ENCODE measurements at places on chromosomes 1 and 21.
A peak's percentile ranks its signal among the peaks of the same experiment; 100 is the strongest.

GRCh38 chr21:29293495-29293894, 5.2 kb upstream of the BACH1 start:
- DNase-seq = no peak

GRCh38 chr1:100423832-100424337, 71.6 kb downstream of the CDC14A start:
- DNase-seq = no peak

DNA sequence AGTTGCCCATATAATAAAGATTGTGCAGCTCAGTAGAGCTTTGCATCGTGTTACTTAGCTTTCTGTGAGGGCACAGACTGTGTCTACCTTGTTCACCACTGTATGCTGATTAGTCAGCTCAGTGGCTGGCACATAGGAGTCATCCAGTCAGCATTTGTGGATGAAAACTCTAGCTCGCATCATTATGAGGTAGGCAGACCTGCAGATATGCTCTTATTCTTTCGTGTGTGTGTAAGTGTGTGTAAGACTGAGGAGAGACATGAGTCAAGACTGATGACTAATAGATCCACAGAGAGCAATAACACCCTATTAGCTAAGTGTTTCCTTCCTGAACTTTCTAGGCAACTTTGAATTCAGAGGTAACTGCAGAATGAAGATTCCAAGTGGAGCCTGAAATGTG, 17.1 kb downstream of the TTF2 start:
- DNase-seq = no peak

DNA sequence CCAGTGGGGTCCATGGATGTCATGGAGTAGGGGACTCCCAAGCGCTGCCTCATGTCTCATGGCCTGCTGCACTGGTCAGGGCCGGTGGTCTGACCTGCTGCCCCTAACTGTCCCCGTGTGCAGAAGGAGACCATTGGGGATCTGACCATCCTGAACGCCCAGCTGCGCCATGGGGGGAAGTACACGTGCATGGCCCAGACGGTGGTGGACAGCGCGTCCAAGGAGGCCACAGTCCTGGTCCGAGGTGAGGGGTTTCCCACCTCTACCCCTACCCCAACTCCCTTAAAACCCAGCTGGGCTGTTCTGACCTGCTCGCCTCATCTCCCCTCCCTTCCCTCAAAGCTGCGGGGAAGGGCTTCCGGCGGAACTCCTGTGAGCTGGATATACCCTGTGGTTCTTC, 18.6 kb downstream of the TMEM81 start:
- no peak for DNase-seq

GRCh38 chr1:90710579-90711536, 6.2 kb downstream of the BARHL2 start:
- DNase-seq = no peak

DNA sequence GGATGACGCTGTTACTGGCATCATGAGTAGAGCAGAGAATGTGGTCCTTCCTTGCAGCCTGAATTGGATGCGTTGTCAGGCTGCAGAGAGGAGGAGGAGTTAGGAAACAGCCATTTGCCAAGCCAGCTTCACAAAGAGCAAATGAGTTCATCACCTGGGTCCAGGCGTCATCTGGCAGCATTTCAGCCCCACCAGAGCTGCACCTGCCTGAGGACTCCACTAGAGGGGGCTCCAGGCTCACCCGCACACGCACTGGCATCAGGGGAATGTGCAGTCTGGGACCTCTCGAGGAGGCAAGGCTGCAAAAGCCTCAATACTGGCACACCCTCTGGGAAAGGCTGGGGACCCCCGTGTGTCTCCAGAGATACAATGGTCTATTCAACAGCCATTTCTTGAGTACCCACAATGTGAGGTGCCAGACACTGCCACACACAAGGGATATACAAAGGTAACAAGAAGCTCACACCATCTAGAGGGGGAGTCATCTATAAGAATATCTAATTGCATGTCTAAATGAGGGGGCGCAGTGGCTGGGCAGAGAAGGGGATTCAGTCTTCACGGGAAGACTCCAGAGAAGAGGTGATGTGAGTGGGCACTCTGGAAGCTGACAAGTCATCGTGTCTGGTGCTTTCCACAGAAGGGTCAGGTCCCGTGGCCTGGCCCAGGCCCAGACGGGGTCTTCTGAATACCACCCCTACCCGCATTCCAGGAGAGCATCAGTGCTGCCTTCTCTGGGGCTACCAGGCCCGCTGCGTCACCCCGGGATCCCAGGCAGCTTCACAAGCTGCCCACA, 53.5 kb upstream of the CNTN2 start:
- DNase-seq = peak; percentile 53

DNA sequence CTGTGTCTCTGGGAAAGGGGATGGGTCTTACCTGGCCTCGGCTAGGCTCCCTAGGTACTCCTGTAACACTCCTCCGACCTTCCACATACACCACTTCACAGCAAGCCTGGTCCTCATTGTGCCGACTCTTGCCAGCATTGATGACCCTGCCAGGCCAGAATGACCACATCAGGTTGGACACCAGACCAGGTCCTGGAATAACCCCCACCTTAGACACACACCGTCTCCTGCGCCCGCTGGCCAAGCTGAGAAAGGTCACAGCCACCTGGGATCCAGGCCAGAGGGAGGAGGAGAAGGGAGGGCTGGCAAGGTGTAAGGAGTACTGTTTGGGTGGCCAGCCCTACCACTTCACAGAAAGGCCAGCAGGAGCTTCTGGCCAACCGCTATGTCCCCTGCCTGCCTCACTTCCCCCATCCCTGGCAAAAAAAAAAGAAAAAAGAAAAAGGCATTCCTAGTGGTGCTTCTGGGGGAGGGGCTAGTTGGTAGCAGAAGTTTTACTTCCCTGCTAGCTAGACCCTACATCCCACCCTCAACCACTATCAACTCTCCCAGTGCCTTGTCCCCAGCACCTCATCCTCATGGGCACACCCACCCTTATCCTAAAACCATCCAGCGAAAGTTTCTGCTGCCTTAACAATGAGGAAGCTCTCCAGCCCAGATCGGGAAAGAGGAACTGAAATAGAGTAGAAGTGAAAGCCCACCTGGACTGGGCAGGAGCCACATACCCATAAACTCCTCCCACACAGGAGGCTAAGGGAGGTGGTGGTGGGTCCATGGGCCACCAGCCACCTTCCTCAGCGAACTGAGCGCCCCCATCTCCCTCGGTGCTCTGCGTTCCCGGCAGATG, 1.4 kb downstream of the PPM1J start:
- DNase-seq = no peak

DNA sequence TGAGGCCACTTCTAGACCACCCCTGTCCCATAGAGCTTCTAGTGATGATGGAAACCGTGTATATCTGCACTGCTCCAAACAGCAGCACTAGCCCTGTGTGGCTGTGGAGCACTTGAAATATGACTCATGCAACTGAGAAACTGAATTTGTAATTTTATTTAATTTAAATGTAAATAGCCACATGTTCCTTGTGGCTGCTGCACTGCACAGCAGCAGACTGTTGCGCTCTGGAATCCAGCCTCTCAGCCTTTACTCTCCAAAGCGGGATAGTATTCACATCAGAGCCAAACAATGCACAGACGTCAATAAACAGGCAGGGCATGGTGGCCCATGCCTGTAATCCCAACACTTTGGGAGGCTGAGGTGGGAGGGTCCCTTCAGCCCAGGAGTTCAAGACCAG, 12.0 kb downstream of the CAPN2 start:
- DNase-seq = no peak
